T-helper 1 cell (primary cell): ENCODE measurements at places on chromosomes 6 and 20.

GRCh38 chr20:4635781-4636180, 85.9 kb upstream of the PRND start:
- DNase-seq, result no peak

GRCh38 chr6:92681401-92681800, 738.0 kb downstream of the EPHA7 start:
- DNase-seq, result no peak

- DNase-seq, result peak; percentile 80
Measured at GRCh38 chr6:116476002-116476678, 15.0 kb downstream of the CALHM6 start.

GRCh38 chr6:38648629-38649028, 8.9 kb upstream of the BTBD9 start:
- no peak for DNase-seq

DNA sequence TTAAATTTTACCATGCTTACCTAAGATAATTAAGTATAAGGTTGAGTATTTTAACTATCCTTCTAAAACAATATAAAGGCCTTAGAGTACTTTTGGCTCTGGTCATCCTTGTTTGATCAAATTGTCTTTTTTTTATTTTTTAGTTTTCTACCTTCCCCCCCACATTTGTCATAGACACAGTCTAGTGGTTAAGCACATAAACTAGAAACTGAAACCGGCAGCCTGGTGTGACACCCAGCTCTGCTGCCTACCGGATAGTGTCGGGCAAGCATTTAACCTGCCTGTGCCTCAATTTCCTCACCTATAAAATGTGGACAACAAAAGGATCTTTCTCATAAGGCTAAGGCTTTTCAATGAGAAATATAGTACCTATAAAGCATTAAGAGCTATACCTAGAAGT, 21.6 kb upstream of the TULP4 start:
- no peak for DNase-seq

DNA sequence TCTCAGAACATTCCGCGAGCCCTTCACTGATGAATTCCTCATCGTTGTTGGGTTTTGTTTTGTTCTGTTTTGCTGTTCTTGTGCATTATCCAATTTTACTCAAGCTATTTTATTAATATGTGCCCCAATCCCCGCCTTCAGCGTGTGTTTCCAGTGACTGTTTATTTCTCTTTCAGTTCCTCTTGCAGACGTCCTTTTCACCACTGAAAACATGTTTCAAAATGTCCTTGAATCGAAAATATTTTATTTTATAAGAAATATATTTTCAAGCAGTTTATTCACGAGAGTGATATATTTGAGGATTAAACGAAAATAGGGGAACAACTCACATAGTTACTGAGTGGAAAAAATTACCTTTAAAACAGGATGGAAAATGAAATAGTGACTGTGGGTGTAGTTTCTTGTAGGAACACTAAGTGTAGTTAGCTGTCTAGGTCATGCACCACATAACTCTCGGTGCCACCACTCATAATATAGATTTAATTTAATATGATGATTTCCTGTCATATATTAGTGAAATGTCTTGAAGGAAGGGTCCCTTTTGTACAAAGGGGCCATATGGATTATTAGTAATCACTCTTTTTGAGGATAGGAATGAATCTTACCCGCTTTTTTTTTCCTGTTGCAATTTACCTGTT, 45.3 kb upstream of the HDDC2 start:
- no peak for DNase-seq

GRCh38 chr6:169702840-169703246, 917 bp downstream of the C6orf120 start:
- DNase-seq, result no peak
